ENCODE measurements at places on chromosomes 2 and 18. TPM values are rescaled to one million over a fixed set of nuclear protein-coding genes. Genes with fewer than 3 reads are reported as not detected.
A peak's percentile ranks its signal among the peaks of the same experiment; 100 is the strongest.

PDE1A gene
- 2.4 TPM for total RNA-seq

MROH2A gene
- under 0.01 TPM for total RNA-seq

TXNDC2 gene
- total RNA-seq = not detected

ABCG8 gene
- total RNA-seq = not detected

C2orf49 gene
- 19.8 TPM for total RNA-seq

C2orf76 gene
- 9.0 TPM for total RNA-seq

NTSR2 gene
- total RNA-seq = not detected

- H3K27ac ChIP-seq = no peak overlapping the region
- no peaks in the 10 kb centered on the region for H3K27me3 ChIP-seq
- DNase-seq = no peak
- H3K36me3 ChIP-seq = no peaks in the 10 kb centered on the region
- H3K4me1 ChIP-seq = no peaks in the 10 kb centered on the region
Observed at GRCh38 chr2:191108331-191108730, 42.5 kb downstream of the STAT4 start.

DNA sequence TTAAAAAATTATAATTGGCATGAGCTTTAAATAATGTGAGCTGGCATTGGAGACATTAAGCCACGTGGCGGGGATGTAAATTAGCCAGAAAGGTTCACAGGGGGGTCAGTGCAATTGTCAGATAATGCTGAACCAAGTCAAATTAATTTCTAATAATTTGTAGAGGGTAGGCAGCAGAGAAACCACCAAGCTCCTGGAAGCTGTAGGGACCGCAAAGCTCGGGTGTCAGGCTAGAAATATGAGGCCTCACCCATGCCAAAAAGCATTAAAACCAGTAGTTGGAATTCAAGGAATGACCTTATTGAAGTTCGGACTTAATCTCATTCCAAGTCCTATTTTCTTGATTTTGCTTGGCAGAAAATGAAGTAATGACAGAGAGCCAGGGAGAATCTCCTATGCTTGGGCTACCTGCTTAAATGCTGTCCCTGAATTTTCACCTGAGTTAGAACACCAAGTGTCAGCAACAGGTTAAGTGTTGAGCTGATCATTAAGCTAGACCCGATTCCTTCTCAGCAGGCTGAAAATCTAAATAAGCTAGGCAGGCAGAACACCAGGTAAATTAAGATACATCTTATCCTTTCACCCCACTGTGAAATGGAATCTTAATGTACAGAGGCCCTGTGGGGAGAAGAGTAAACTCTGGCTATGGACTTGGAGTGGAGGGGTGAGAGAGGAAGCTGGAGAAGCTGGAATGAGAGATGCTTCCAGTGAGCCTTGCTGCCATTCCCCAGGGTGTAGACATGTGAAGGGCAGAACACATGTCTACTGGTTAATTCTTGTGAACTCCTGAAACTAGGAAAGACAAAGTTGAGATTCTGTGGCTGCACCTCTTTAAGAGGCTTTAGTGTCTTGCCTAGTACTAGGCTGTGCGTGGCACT is 520.0 kb downstream of the SLC4A3 start:
- no peak for DNase-seq
- no peak overlapping the region for H3K4me3 ChIP-seq
- H3K27ac ChIP-seq = no peak overlapping the region
- H3K36me3 ChIP-seq = no peaks in the 10 kb centered on the region

- no peak overlapping the region for H3K27ac ChIP-seq
- no peak for DNase-seq
- no peaks in the 10 kb centered on the region for H3K27me3 ChIP-seq
- no peaks in the 10 kb centered on the region for H3K36me3 ChIP-seq
- no peak overlapping the region for H3K4me3 ChIP-seq
- no peaks in the 10 kb centered on the region for H3K4me1 ChIP-seq
Observed at GRCh38 chr2:25402477-25402876, 60.8 kb upstream of the DNMT3A start.

GRCh38 chr2:101698014-101698843 is 722 bp downstream of the MAP4K4 start:
- no peaks in the 10 kb centered on the region for H3K36me3 ChIP-seq
- H3K27me3 ChIP-seq = no peaks in the 10 kb centered on the region
- H3K4me3 ChIP-seq = peak overlapping the region; percentile 87
- peaks cover 14% of the 10 kb centered on the region for H3K4me1 ChIP-seq

- no peaks in the 10 kb centered on the region for H3K36me3 ChIP-seq
- no peaks in the 10 kb centered on the region for H3K27me3 ChIP-seq
- DNase-seq = no peak
- H3K27ac ChIP-seq = peak overlapping the region; percentile 59
Observed at GRCh38 chr18:31229829-31230228, 67.2 kb upstream of the DSC1 start.

- H3K27me3 ChIP-seq = no peaks in the 10 kb centered on the region
- H3K27ac ChIP-seq = no peak overlapping the region
- no peaks in the 10 kb centered on the region for H3K4me1 ChIP-seq
- no peak overlapping the region for H3K4me3 ChIP-seq
- no peaks in the 10 kb centered on the region for H3K36me3 ChIP-seq
- DNase-seq = no peak
Observed at GRCh38 chr2:73886357-73886756, 6.5 kb upstream of the ACTG2 start.

GRCh38 chr2:55718165-55719008 is 24.7 kb upstream of the PNPT1 start:
- no peak for DNase-seq
- no peaks in the 10 kb centered on the region for H3K36me3 ChIP-seq
- no peaks in the 10 kb centered on the region for H3K4me1 ChIP-seq
- H3K27me3 ChIP-seq = no peaks in the 10 kb centered on the region
- no peak overlapping the region for H3K27ac ChIP-seq

DNA sequence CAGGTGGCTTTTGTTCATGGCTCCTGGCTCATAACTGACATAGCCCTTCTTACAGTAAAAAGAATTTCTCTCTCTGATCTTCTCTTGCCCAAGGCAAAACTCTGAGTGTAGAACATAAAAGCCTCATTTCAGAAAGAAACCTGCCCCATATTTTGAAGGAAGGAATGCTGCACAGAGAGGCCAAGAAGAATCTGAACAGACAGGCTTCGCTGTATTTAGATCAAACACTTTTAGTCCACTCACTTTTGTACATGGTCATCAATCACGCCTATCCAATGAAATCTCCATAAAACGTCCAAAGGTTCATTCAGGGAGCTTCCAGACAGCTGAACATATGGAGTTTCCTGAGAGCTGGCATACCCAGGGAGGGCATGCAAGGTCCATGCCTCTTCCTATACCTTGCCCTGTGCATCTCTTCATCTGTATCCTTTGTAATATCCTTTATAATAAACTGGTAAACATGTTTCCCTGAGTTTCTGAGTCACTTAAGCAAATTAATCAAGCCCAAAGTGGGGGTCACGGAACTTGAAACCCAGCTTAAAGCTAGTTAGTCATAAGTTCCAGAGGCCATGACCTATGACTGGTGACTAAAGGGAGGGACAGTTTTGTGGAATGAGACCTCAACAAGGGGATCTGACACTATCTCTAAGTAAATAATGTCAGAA is 62.5 kb upstream of the TMEM247 start:
- peak overlapping the region; percentile 63 for H3K27ac ChIP-seq
- DNase-seq = no peak
- H3K4me1 ChIP-seq = no peaks in the 10 kb centered on the region
- H3K4me3 ChIP-seq = peak overlapping the region; percentile 9

GRCh38 chr2:16625759-16626158 is 39.9 kb downstream of the CYRIA start:
- H3K4me1 ChIP-seq = peaks cover 2% of the 10 kb centered on the region
- DNase-seq = no peak
- no peak overlapping the region for H3K4me3 ChIP-seq
- no peaks in the 10 kb centered on the region for H3K27me3 ChIP-seq

- DNase-seq = no peak
- H3K27me3 ChIP-seq = no peaks in the 10 kb centered on the region
Observed at GRCh38 chr18:36424741-36425142, 127.2 kb downstream of the FHOD3 start.

DNA sequence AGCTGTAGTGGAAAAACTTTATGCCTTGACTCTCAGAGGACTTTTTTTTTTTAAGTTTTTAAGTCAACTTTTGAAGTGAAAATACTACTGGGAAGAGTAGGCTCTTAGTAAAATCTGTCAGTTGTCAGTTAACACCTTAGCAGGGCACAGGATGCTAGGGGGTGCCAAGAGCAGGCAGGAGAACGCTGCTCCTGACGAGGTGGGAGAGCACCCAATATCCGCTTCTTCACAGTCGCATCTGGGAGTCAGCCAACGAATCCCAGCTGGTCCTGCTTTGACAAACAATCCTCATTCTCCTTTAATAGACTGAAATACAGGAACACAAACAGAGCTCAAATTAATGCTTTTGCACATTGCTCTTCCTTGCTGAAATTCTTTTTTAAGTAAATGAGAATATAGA is 709.5 kb upstream of the ACVR2A start:
- DNase-seq = no peak
- H3K27me3 ChIP-seq = no peaks in the 10 kb centered on the region
- H3K4me3 ChIP-seq = no peak overlapping the region
- no peak overlapping the region for H3K27ac ChIP-seq
- H3K36me3 ChIP-seq = no peaks in the 10 kb centered on the region

DNA sequence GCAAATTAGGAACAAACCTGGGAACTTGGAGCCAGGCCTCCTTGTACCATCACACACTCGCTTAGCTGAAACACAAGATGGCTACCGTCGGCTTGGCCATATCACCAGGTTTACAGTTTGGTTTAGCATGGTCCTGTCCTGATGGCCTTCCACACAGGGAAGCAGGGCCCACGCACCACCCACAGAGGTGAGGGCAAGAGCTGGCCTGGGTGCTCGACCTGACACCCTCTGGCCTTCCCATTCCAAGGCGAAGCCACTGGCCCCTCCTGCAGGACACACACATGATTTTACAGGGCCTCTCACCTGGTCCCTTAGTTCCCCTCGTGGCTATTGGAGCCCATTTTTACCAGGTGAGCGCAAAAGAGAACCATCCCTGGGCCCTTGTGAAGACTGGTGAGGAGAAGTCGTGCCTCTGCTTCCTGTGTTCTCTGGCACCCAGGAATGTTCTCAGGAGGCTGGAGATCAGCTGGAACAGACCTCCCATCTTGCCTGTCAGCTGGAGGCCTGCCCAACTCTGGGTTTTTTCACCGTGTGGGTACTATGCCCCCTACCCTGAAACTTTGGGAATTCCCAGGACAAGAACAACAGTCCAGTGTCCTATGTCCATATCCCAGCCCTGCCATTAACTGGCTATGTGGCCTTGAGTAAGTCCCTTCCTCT is 53.0 kb upstream of the FOSL2 start:
- no peak overlapping the region for H3K4me3 ChIP-seq
- no peak for DNase-seq
- no peaks in the 10 kb centered on the region for H3K36me3 ChIP-seq
- H3K27ac ChIP-seq = peak overlapping the region; percentile 47

DNA sequence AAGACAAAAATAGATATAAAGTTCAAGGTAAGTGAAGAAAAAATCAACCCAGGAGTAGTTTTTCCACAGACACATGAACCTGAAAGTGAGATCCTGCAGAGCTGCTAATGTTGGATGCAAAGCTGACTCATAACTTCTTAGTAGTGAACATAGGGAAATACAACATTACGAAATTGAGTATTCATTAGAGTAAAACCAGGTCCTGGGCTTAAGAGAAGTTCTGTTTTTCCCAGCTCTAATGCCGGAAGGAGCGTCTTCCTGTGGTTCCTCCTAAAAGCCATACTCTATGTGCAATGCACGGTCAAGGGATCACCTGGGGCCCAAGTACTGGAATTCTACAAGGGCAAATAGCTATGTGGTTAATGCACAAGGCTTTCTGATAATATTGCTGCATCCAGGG is 141.7 kb downstream of the RBMS1 start:
- peaks cover 66% of the 10 kb centered on the region for H3K4me1 ChIP-seq
- peak overlapping the region; percentile 57 for H3K27ac ChIP-seq
- no peak overlapping the region for H3K4me3 ChIP-seq
- H3K36me3 ChIP-seq = peaks cover 3% of the 10 kb centered on the region

DNA sequence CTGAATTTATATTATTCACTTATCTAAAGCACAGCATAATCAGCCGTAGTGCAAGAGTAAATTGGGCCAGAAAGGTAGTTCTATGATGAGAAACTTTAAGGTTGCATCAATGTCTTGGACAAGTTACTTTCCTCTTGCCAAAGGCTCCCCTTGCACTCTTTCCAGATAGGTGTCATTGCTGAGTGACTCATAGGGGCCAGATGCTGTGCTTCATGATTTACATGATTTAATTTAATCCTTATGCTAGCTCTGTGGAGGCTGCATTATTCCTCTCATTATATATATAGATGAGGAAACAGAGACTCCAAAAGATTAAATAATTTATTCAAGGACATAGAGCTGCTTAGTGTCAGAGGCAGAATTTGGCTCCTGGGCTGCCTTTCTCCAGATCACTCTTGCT is 5.0 kb downstream of the CFAP221 start:
- H3K27ac ChIP-seq = no peak overlapping the region
- peaks cover 4% of the 10 kb centered on the region for H3K4me1 ChIP-seq
- no peaks in the 10 kb centered on the region for H3K36me3 ChIP-seq
- no peak overlapping the region for H3K4me3 ChIP-seq
- H3K27me3 ChIP-seq = no peaks in the 10 kb centered on the region

DNA sequence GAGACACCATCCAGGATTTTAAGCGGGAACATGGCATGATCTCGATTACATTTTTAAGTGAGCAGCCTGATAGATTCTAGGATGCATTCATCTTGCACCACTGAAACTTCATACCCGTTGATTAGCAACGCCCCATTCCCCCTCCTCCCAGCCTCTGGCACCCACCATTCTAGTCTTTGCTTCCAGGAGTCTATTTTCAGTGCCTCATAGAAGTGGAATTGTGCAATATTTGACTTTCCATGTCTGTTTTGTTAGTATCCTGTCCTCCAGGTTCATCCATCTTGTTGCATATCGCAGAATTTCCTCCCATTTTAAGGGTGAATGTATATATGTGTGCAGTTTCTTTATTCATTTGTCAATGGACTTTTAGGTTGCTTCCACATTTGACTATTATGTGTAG is 20.9 kb upstream of the SLC66A3 start:
- H3K36me3 ChIP-seq = no peaks in the 10 kb centered on the region
- H3K4me3 ChIP-seq = no peak overlapping the region
- no peak for DNase-seq

All from esophagus squamous epithelium (tissue), 5 donors.